ENCODE measurements at places on chromosomes 3 and 15. TPM values are rescaled to one million over a fixed set of nuclear protein-coding genes. Genes with fewer than 3 reads are reported as not detected.

Gene LRRIQ4
- total RNA-seq, result not detected

Gene CPNE9
- 0.13 TPM for total RNA-seq

Gene P3H2
- 82.2 TPM for total RNA-seq

Gene AGBL1
- not detected for total RNA-seq

Gene LYZL4
- total RNA-seq, result not detected

Gene C3orf70
- total RNA-seq, result 0.10 TPM

Gene RBP2
- not detected for total RNA-seq

Gene LINGO1
- total RNA-seq, result 18.2 TPM

Gene KLHL40
- not detected for total RNA-seq

Gene TMEM158
- 7.3 TPM for total RNA-seq

Gene GABRR3
- not detected for total RNA-seq

Gene TMIE
- total RNA-seq, result 1.1 TPM

Gene MEX3B
- total RNA-seq, result 8.5 TPM

Gene ABTB1
- total RNA-seq, result 6.9 TPM

Gene NOX5
- total RNA-seq, result 0.26 TPM

Gene KIF15
- total RNA-seq, result 12.2 TPM

Gene AMT
- total RNA-seq, result 1.1 TPM

Gene RTP3
- not detected for total RNA-seq

Gene UBAP1L
- 1.7 TPM for total RNA-seq

Gene LTK
- total RNA-seq, result not detected

All from Panc1 (cell line).